ENCODE measurements at places on chromosomes 4 and X.
A peak's percentile ranks its signal among the peaks of the same experiment; 100 is the strongest.

- no peak for DNase-seq
Observed at GRCh38 chrX:116379854-116380253, 56.6 kb upstream of the SLC6A14 start.

DNA sequence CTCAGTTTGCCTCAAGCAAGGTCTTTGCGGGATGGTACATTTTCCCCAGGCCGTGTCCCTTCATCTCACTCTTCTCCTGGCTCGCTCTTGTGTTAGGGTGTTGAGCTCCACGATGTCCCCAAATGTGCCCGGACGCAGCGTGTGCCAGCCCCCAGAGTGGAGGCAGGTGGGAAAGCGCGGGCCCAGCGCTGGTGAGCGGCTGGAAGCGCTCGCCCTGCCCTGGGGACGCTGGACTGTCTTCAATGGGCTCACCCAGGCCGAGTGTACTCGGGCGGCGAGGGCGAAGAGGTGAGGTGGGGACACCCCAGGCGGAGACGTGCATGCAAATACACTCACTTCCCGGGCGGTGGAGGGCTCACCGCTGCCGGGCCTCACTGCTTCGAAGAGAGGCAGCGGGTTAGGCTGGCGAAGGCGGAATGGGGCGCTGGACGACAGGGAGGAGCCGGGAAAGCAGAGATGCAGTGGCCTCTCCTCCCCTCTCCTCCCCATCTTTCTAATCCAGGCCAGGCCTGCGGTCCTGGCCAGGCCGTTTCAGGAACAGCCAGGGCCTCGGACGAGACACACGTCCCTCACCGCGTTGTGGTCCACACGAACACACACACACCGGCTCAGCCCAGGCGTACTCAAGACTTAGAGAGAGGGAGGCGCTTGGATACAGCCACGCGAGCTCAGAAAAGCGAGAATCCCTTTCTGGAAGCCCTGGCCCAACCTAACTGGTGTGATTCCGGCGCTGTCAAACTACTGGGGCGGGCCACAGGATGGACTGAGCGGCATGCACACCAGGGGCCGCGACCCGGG lies 2.2 kb downstream of the NKX6-1 start:
- DNase-seq, result no peak

GRCh38 chrX:46837558-46838485 lies 979 bp downstream of the RP2 start:
- no peak for DNase-seq

DNA sequence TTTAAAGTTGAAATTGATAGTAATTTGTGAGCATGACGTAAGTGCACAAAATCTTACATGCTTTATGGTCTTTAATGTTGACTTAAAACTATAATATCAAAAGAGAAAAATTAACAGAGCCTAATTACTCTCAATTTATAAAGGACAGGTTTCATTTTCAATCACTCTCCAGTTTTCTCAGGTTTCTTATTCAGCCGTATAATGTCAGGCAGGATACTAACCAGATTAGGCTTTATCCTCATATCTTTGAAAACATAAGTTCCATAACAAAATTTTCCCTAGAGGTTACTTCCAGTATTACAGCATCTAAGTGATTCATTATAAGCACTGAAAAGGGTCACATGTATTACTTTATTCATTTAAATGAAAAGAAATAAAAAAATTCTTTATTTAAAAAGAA lies 492.1 kb downstream of the PACRGL start:
- DNase-seq, result no peak

- no peak for DNase-seq
Observed at GRCh38 chrX:71225009-71225408, 2.0 kb downstream of the GJB1 start.

DNA sequence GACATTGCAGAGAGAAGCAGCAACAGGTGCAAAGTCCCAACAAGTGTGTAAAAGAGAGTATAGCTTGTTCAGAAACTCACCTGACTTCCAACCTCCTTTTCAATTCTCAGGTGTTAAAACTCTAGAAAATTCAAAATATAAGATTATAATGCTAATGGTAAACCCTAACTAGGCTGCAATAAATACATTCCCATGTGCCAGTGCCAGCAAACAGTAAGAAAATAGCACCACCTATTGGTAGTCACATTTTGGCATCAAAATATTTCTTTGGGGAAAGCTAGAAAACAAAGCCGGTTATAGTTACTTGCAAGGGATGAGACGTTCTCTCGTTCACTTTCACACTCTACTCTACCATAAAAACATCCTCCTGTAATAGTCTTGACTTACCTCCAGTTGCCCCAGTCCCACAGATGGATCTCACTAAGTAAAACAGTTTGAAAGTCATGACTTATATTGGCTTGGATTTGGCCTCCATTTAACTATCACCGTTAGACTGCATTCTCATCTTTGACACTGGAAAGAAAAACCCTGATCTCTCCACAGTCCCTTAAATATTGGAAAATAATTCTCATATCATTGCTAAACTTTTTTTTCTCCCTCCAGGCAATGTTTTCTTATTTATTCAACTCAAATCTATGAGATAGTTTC lies 9.6 kb downstream of the BMP3 start:
- DNase-seq, result peak; percentile 73

GRCh38 chr4:67131224-67131623 lies 414.1 kb downstream of the CENPC start:
- DNase-seq, result no peak

All from NCI-H82 (cell line).